ENCODE measurements at places on chromosomes 6 and 20.

DNA sequence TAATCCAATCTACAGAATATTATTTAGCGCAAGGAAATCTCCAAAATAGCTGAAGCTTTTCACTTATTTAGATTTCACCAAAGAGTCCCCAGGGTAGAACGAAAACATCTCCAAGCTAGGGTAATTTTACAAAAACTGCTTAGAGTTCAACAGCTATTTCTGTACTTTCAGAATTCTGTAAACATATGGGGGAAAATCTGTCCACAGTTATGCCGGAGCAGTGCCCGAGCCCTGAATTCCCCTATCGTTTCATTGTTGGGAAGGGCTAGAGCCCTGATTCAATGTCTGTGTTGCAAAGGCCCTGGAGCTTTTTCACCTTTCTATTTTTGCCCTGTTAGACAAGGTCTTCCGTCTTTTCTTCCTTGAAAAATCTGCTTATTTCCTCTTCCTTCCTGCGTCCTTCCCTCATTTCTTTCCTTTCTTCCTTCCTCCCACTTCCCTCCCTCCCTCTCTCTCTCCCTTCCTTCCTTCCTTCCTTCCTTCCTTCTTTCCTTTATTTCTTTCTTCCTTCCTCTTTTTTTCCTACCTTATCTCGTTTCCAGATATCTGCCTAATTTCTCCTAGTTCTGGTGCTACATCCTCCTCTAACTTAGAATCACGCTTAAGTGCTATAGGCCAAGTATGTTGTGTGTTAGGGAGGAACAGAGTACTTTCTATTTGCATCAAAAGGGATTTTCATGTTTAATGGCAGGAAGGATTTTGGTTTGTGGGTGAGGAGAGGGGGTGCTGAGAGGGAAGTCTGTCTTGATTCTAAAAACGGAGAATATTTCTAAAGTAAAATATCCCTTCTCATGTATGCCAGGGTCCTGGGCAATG, 122.5 kb upstream of the BMP2 start:
- no peak for DNase-seq

DNA sequence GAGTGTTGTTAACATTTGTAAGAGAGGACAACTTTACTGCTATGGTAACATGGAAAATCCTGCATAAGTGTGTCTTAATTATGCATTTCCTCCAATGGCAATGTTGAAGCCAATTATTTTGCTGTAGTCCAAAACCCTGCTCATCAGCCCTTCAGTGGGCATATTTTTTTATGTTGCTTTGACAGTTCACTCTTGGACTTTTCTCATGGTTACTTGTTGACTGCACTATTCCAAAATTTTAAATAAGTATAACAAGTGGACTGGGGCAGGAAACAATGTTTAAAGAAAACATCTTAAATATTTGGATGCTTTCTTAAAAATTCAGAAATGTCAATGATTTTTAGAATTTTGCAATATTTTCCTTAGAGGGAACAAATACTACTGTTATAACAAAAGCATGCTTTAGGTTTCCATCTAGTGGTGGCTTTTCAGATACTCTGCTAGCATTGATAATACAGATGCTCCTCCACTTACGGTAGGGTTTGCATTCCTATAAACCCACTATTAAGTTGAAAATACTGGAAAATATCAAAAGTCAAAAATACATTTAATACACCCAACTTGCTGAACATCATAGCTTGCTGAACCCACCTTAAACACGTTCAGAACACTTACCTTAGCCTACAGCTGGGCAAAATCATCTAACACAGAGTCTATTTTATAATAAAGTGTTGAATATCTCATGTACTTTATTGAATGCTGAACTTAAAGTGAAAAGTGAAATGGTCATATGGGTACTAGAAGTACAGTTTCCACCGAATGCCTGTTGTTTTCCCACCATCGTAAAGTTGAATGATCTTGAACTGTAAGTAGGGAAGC, 86.4 kb downstream of the ADGRG6 start:
- no peak for DNase-seq

GRCh38 chr6:69881322-69882151, 15.2 kb downstream of the COL19A1 start:
- no peak for DNase-seq

GRCh38 chr20:40757087-40757486, 68.1 kb upstream of the MAFB start:
- DNase-seq = no peak

GRCh38 chr6:106473812-106474211, 113.3 kb downstream of the CRYBG1 start:
- no peak for DNase-seq

DNA sequence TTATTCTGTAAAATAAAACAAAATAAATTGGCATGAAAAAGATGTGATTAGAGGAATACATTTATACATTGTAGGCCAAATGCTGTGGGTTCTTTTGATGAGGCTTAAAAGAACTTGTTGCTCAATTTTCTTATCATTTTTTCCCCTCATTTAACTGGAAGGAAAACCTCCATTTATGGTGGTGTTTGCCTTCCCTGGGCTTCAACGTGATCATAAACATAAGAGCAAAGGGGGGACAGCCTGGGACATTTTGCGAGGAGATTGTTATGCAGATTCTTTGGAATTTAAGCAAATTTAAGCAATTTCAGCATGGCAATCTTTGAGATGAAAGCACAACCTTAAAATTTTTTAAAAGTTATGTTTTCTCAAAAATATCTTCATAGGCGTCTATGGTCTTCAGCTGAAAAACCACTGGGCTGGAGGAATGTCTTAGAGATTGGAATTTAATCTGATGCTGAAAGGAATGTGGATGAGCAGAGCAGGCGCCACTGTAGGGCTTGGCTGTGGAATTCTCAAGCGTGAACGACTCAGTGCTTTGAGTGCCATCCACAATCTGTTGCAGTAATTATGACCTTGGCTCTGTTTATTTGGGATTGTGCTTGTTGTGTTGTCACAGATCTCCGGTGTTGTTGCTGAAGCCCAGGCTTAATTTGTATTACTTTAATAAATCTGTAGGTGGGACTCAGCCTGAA, 149.4 kb upstream of the MLIP start:
- no peak for DNase-seq

DNA sequence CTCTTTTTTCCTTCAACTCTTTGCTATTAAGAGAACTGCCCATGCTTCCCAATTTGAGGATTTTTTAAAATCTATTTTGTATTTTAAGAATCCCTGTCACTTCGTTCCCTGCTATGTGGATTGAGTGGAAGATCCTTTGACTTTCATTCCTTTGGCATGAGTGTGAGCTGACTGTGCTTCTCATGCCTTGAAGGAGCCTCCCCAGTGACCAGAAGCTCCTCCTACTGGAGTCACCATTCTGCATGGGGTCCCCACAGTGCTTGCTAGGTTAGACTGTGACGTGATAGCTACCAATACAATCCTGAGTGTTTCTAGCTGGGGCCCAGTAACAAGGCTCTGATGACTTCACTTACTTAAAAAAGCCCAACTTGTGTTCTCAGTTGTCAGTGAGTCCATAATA, 104.4 kb upstream of the LAMP5 start:
- no peak for DNase-seq

- peak; percentile 28 for DNase-seq
Measured at GRCh38 chr6:27757307-27757706, 154.9 kb downstream of the OR2B2 start.

DNA sequence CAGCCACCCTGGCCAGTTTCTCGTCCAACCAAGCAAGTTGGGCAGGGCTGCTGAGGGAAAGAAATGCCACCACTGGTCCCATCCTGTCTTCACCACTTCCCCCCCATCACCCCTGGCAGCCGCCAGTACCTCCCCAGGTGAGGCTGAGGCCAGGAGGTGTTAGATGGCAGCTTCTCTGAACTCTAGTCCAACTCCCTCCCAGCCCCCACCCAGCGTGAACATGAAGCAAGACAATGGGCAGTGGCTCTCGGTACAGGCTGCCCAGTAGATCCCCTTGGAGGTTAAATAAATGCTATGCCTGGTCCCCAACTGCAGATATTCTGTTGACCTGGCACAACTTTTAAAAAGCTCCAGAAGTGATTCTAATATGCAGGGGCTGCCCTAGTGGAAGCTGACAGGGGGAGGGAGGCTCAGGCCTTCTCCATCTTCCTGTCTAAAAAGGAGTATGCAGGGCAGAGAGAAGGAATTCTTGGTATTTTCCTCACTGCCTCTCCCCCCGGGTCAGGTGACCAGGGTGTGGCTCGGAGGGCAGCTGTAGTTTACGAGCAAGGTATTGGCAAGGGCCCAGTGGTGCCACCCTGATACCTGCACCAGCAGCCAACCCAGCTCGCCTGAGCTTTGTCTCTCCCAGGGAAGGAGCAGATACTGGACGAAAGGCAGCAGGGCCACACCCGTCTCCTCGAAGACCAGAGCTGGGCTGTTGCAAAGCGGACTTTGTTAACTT, 25.7 kb downstream of the KCNK5 start:
- no peak for DNase-seq

DNA sequence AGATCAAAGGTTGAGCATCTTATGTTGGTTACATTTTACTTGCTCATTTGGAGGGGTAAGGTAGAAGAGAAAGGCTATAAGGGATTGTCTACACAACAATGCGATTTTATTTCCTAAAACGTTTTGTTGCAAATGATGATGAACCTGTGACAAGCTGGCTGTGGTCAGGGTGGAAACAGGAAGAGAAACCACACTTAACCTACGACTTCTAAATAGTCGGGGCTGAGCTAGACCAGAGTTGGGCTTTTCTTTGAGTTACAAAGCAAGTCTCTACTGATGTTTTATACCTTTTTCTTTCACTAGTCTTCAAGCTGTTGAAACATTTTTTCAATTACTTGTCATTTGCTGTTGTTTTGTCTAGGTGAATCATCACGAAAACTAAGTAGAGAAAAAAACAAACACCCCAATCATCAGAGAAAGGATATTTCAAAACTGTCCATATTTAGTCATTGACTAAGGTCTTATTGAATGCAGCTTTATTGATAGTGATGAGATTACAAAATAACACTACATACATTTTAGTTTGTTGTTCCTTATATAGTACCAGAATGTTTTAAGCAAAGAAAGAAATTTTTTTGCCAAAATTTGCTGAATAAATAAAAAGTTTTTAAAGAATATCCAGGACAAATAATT, 18.0 kb downstream of the KLHL31 start:
- DNase-seq = peak; percentile 10

DNA sequence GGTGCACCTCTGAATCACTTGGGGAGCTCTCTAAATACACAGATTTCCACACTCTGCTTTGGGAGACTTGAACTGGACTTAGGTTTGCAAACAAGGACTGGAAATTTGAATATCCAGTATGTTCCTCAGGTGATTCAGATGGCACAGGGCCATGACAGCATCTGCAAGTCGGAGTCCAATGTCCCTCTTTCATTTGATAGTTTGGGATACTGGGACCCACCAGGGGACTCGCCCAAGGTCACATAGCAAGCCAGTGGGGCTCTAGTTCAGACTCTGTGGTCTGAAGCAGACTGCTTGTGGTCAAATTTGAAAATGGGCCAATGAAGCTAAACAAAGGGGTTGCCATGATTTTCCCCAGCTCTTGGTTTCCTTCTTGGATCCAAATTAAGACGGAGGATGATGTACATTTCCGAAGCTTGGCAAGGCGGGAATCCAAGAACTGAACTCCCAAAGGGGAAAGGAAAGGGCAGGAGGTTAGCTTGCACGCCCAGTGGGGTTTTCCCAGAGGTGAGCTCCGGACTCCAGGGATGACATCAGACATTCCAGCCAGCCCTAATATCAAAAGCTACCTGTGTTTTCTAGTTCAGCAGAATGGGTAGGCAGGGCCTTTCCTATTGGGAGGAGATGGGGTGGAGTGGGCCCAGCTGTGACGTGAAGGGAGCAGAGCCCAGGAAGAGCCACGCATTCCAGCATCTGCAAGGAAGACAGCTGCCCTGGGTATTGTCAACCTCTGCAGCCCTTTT, 3.4 kb upstream of the SYS1 start:
- DNase-seq = no peak

GRCh38 chr6:165653196-165653595, 9.8 kb downstream of the PDE10A start:
- DNase-seq = no peak

DNA sequence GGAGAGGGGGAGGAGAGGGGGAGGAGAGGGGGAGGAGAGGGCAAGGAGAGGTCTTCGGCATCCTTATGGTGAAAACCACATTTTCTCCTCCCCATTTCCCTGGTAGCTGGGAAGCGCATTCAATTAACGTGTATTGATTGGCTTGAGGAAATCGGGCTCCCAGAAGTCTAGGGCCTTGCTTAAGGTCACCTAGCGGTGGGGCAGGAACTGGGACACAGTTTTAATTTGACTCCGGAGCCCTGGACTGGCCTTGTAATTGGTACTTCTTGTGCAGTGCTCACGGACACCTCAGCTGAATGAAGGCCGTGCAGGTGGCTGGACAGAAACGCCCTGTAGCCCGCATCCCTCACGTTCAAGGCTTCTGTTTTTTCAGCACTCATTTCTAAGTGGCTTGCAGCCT, 42.8 kb downstream of the CTCFL start:
- DNase-seq = no peak

DNA sequence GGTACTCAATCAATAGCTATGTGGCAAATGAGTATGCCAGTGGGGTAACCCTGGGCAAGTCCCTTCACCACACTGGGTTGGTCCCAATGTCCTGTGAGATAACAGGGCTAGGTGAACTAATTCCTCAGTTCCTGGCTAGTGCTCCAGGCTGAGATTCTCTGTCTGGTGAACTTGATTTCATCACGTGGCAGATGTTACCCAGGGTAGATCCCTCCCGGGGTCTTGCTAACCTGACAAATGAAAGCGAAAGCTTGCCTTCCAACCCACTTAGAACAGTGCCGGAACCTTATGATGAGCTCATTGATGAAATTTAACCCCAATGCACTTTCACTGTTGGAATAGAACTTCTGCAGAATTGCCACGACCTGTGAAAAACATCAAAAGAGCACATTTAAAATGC, 6.6 kb upstream of the ANKRD60 start:
- no peak for DNase-seq

DNA sequence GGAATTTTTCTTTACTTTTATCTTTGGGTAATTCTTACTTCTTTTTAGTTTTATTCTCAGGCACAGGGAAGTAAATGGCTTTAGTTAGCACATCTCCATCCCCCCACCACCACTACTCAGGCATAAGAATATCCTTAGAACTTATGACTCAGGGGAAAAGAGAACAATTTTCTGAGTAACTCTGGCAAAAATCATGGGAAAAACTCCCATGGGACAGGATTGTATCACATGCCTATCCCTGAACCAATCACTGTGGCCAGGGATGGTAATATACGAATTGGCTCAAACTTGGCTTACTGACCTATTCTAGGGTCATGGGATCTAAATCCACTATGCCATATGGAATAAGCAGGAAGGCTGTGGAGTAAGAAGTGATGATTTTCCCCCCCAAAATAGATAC, 339.1 kb downstream of the BTBD3 start:
- DNase-seq = no peak

- no peak for DNase-seq
Measured at GRCh38 chr6:75532521-75532920, 38.9 kb upstream of the FILIP1 start.

GRCh38 chr6:133396233-133396983, 155.3 kb downstream of the EYA4 start:
- no peak for DNase-seq

GRCh38 chr6:44107017-44107416, 20.2 kb downstream of the MRPL14 start:
- DNase-seq = no peak

GRCh38 chr6:168929871-168930450, 323.7 kb downstream of the THBS2 start:
- DNase-seq = no peak

- DNase-seq = no peak
Measured at GRCh38 chr6:93644611-93645010, 225.3 kb upstream of the EPHA7 start.

- no peak for DNase-seq
Measured at GRCh38 chr6:109770047-109770446, 79.0 kb downstream of the FIG4 start.

Data from stimulated activated CD4-positive, alpha-beta T cell treated with anti-CD3 and anti-CD28 coated beads, Interleukin-2, amount 100 ng/mL, for 4 hours (primary cell).